Stimulated activated CD4-positive, alpha-beta T cell treated with anti-CD3 and anti-CD28 coated beads, Interleukin-15, amount 100 ng/mL, for 1 hour (primary cell): ENCODE measurements at places on chromosomes 3 and 15.

GRCh38 chr3:51684971-51685751 lies 14.1 kb downstream of the TEX264 start:
- DNase-seq = no peak

DNA sequence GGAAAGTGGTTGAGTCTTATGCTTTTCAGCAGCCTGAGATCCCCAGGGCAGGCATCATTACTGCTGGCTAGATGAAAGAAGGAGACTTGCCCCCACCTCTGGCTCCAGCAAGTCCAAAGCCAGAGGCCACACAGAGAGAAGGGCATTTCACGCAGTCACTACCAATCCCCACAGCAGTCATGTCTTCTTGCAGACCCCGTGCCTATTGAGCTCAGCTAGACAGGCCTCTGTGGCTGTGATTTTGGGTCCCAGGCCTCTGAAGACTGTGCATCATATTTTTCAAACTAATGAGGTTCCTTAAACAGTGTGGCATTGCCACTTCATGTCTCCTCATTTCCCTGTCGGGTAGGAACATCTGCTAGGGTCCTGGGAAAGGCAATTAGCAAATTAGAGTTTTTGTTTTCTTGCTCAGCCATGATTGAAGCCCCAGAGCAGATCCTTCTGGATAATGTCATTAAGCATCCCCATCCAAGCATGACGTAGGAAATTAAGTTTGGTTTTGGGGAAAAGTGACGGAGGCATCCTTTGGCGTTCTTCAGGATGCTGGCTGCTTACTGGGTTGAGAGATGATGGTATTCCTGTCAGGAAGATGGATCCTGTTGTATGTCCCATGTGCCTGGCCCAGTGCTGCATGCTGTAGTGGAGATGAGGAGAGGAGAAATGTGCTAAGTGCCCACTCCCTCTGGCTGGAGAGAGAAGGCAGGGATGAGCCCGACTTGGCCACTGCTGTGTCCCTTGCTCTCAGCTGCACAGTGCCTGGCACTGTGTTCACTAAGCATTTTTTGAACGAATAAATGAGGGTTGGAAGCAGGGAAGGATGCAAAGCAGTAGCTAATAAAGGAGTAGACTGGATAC lies 7.0 kb downstream of the SPSB4 start:
- no peak for DNase-seq

- no peak for DNase-seq
These were observed 35.6 kb upstream of the FGF7 start for GRCh38 chr15:49387471-49387870.

DNA sequence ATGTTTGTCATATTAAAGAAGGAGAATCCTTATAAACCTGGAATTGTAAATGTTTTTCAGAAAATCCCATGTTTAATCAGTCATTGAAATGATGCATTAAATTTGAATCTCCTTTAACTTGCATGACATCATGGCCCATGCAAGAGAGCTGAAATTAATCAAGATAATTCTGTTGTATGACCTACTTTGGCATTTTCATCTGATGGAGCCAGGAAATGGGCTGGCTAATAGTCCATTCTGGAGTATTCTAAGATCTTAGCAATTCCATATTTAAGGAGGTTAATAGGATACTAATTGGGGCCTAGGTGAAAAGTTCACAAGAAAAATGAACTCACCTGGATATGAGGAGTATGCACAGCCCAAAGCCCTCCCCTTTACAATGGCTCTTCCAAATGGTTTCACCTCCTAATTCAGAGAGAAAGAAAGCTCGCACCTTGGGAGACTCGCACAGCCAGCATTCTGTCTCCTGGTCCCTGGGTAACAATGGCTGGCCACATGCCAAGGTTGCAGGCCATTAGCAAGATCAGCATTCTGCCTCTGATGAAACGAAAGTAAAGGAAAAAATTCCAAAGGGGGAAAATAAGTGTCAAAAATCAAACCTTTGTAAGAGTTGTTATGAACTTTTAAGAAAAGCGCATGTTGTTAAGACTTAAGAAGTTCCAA lies 786.4 kb downstream of the MCTP2 start:
- no peak for DNase-seq

DNA sequence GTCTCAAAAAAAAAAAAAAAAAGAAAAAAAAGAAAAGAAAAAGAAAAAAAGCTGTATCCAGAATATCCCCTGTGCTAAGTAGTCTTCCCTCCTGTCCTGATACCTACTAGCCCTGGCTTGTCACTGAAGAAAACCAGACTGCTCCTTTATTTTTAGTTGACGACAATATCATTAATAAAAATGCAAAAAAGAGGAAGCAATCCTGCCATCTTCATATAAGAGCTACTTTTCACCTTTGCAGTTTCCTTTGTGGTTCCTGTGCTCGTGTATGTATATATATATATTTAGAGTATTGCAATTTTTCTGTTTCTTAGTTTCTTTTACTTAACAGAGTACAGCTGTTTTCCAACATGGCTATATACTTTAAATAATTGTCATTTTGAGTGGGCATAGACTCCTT lies 13.6 kb downstream of the C3orf20 start:
- DNase-seq = no peak

DNA sequence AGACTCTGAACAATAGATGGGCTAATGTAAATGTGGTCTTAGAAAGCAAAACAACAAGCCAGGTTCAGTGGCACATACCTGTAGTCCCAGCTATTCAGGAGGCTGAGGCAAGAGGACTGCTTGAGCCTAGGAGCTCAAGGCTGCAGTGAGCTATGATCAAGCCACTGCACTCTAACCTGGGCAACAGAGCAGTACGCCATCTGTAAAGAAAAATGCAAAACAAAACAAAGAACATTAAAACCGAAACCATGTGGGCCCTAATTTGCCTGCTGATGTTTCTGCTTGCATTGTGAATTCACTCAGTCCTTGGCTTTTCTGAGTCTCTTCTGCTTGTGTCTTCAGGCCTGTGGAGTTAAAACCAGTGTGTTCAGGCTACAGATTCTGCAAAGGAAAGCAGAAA lies 56.7 kb downstream of the CCNL1 start:
- no peak for DNase-seq
